ENCODE measurements at places on chromosomes 1 and 21.
A peak's percentile ranks its signal among the peaks of the same experiment; 100 is the strongest.

GRCh38 chr1:185059950-185060571 lies 14.7 kb downstream of the RNF2 start:
- no peak for DNase-seq

- DNase-seq = no peak
Observed at GRCh38 chr1:73475316-73475870, 722.6 kb downstream of the LRRIQ3 start.

GRCh38 chr1:39360731-39361130 lies 130.7 kb upstream of the BMP8A start:
- DNase-seq = no peak

DNA sequence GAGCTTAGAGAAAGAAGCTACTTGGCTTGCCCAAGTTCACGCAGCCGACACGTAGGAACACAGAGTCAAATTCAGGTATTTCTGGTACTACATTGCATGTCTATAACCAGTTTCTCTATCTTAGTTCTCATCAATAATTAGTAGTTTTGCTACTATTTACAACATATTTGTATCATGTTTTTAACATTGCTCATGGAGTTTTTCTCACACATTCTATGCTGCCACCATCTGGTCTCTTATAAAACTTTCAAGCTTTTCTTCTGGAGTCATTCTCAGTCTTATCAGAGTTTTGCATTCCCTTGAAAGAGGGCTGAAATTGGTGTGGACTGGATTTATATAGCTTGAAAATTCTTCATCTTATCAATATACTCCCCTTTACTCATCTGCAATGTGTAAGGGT lies 118.8 kb upstream of the PALMD start:
- DNase-seq = peak; percentile 46

DNA sequence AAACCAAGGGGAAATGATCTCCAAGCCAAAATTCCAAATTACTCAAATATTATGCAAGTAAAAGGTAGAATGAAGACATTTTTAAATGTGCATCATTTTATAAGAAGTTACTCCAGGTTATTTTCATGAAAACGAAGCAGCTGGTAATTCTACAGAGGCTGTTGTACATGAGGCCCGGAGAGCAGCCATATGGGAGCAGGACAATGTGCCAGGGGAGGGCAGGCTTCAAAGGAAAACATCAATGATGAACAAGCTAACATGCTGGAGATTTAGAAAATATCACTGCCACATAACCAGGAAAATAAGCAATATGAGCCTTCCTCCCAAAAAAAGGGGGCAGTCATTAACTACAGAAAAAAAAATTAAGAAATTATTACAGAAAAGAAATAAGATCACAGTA lies 109.1 kb downstream of the TIAM1 start:
- no peak for DNase-seq

GRCh38 chr1:9688599-9688998 lies 37.1 kb downstream of the PIK3CD start:
- no peak for DNase-seq

DNA sequence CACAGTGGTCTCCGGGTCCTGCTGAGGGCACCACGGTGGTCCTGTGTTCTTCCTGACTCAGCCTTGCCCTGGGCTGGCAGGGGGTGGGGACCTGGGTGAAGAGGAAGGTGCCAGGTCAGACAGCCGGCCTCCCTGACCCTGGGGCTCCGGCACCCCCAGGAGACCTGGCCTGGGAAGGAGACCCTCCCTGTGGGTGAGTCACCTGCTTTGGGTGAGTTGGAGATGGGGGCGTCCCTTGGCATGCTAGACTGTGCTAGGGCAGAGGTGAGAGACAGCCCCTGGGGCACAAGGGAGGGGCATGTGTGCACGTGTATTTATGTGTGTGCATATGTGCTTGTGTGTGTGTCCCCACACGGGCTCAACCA lies 23.4 kb downstream of the SPSB1 start:
- no peak for DNase-seq

DNA sequence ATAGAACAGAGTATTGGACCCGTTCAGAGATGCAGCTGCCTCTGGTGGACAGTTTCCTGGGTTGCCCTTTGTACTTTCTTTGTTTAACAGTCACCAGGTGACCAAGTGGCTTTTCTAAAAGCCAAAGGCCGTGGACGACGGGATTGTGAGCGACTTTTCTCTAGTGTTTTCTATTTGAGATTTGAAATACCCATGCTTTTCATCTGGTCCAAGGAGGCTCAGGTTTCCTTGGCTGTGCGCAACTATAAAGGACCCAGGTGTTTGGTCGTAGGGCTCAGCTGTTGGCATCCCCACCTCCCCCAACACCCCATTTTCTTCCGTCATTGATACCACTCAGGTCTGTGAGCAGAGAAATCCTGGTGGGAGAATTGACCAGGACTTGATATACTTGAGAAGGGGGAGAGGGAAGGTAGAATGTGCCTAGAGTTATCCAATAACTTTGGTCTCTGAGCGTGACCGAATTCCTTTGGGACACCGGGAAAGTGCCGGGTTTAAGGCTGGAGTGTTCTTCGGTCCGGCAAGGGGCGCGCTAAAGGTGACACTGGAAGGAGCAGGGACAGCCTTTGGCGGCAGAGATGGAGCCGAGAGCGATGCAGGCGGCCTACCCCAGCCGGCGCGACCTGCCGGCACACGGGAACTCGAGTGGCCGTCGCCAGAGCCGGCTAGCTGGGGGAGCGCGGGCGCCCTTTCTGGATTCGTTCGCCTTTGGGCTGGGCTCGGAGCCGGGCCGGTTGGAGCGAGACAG lies 83.4 kb upstream of the BMP8A start:
- no peak for DNase-seq

- no peak for DNase-seq
Observed at GRCh38 chr1:113282008-113282892, 108.1 kb upstream of the MAGI3 start.
